ENCODE measurements at places on chromosomes 6 and 20.

DNA sequence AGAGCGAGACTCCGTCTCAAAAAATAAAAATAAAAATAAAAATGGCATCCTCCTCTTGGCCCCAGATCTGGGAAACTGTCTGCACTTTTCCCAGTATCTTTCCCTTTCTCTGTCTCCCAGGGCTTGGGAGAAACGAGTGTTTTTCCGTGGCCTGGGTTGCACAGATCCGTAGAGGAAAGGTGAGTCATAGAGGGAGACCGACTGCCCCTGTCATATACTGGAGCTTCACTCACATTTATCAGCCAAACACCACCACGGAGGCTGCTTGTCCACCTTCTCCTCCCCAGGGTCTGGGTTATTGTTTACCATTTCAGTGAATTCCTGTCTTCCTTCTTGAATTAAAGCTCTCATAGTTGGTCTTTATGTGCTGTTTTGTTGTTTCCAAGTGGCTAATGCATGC is 31.9 kb upstream of the EIF2S2 start:
- H3K27ac ChIP-seq = no peak overlapping the region
- no peaks in the 10 kb centered on the region for H3K36me3 ChIP-seq
- no peaks in the 10 kb centered on the region for H3K4me1 ChIP-seq
- H3K27me3 ChIP-seq = no peaks in the 10 kb centered on the region

DNA sequence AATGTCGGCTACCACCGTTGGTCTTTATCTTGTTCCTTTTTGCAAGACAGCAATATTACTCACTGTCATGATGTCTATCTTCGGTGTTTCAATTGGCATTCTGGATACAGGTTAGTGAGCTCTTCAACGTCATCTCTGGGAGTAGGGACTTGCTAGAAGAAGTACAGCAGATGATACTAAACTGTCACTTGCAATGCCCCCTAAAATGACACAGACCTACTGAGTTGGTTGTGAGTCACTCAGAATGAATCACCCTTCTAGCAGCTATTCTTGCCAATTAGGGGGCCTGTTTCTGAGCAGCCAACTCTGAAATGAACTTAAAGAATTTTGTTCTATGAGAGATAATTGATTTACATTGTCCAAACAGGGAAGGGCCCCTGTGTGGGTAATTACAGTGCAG is 176.5 kb downstream of the SLC16A10 start:
- H3K4me1 ChIP-seq = peaks cover 11% of the 10 kb centered on the region
- H3K27me3 ChIP-seq = no peaks in the 10 kb centered on the region
- no peak for DNase-seq
- no peak overlapping the region for H3K27ac ChIP-seq
- H3K36me3 ChIP-seq = peaks cover 33% of the 10 kb centered on the region
- H3K4me3 ChIP-seq = no peak overlapping the region

DNA sequence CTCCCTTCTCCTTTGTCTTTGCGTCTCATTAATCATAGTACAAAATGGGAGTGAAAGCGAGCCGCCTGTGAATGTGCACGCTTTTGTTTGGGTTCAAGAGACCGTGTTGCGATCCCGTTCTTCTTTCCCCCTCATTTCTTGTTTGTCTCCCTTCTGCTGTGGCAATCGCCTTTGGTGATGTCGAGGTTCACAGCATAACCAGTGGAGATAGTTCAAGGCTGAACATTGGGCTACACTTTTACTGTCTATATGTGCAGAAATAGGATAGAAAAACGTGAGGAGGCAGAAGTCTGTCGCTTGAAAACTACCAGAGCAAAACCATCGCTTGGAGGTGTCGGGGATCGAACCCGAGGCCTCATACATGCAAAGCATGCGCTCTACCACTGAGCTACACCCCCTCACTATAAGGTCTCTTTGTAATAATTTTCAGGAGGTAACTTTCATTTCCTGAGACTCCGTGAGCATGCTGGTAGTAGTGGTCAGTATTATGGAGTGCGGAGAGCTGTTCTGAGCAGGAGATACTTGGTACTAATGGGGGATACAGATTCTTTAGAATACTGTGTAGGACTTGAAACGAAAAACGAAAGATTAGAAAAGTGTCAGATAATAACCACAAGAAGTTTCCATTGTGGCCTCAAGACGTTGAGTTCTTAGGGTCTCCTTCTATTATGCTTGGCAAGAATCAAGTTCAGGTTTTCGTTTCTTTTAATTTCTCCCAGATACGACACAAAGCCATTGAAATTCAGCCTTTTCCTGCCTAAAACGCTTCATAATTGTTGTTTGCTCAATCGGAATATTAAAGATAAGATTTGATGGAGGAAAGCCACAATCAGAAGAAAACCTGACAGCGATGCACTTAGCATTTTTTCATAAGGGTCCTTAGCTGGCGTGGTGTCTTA is 106.6 kb downstream of the TRIM27 start:
- no peaks in the 10 kb centered on the region for H3K4me1 ChIP-seq
- no peaks in the 10 kb centered on the region for H3K27me3 ChIP-seq
- no peaks in the 10 kb centered on the region for H3K36me3 ChIP-seq
- H3K27ac ChIP-seq = no peak overlapping the region
- no peak overlapping the region for H3K4me3 ChIP-seq

DNA sequence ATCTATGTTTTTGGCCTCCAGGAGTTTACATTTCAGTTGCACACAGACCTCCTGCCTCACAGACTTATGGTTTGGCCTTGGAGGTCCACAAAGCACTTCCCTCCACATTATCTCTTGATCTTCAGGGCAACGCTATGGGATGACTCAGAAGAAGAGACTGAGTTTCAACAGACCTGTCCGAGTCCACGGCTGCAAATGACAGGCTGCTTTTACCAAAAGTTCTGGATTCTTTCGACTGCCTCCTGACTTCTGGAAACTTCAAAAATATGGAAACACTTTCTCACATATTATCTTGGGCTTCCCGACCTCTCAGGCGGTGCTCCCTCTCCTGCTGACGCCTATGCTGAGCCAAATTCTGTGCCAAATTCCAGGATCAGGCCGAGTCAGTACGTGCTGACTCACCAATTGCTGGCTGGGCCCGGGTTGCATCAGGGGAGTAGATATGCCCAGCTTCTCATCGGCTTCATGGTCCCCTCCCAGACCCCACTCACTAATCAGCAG is 190.2 kb downstream of the BMP7 start:
- H3K36me3 ChIP-seq = no peaks in the 10 kb centered on the region
- no peak for DNase-seq
- H3K4me1 ChIP-seq = no peaks in the 10 kb centered on the region

- no peaks in the 10 kb centered on the region for H3K27me3 ChIP-seq
- no peak overlapping the region for H3K4me3 ChIP-seq
- H3K4me1 ChIP-seq = no peaks in the 10 kb centered on the region
- H3K36me3 ChIP-seq = no peaks in the 10 kb centered on the region
- no peak for DNase-seq
Measured at GRCh38 chr6:53734473-53735299, 60.1 kb upstream of the LRRC1 start.

GRCh38 chr6:136470044-136470443 is 80.2 kb downstream of the MAP7 start:
- no peaks in the 10 kb centered on the region for H3K36me3 ChIP-seq
- H3K4me3 ChIP-seq = no peak overlapping the region
- H3K27ac ChIP-seq = no peak overlapping the region
- H3K4me1 ChIP-seq = no peaks in the 10 kb centered on the region
- no peaks in the 10 kb centered on the region for H3K27me3 ChIP-seq

GRCh38 chr20:54623991-54624569 is 148.7 kb downstream of the DOK5 start:
- H3K36me3 ChIP-seq = no peaks in the 10 kb centered on the region
- H3K4me1 ChIP-seq = no peaks in the 10 kb centered on the region
- no peak overlapping the region for H3K27ac ChIP-seq
- H3K27me3 ChIP-seq = no peaks in the 10 kb centered on the region

- H3K4me1 ChIP-seq = no peaks in the 10 kb centered on the region
- no peaks in the 10 kb centered on the region for H3K36me3 ChIP-seq
- no peak for DNase-seq
Measured at GRCh38 chr6:96876886-96877545, 20.7 kb downstream of the NDUFAF4 start.

- no peaks in the 10 kb centered on the region for H3K27me3 ChIP-seq
- no peak overlapping the region for H3K4me3 ChIP-seq
- no peaks in the 10 kb centered on the region for H3K36me3 ChIP-seq
- no peak for DNase-seq
- H3K4me1 ChIP-seq = peaks cover 15% of the 10 kb centered on the region
Measured at GRCh38 chr6:56361812-56362211, 114.4 kb upstream of the COL21A1 start.

DNA sequence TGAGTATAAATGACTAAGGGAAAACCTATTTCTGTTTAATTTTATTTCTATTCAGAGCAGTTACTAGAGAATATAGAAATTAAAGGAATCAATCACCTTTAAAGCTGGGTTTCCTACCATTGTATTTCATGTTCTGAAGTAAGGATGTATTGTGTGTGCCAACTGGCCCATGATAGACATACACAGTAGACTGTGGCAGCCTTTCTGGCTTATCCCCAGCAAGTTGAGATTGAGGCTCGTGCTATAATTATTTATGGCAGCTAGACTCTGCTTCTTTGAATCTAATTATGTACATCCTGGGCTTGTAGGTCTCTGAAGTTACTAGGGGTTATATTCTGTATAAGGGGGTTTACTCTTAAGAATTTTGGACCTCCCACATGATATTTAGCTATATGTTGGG is 44.4 kb downstream of the ZNF292 start:
- no peak overlapping the region for H3K4me3 ChIP-seq
- no peak for DNase-seq
- H3K27me3 ChIP-seq = no peaks in the 10 kb centered on the region
- no peaks in the 10 kb centered on the region for H3K36me3 ChIP-seq

- no peaks in the 10 kb centered on the region for H3K4me1 ChIP-seq
- H3K36me3 ChIP-seq = no peaks in the 10 kb centered on the region
- DNase-seq = no peak
Measured at GRCh38 chr6:51108563-51109234, 290.0 kb downstream of the TFAP2B start.

DNA sequence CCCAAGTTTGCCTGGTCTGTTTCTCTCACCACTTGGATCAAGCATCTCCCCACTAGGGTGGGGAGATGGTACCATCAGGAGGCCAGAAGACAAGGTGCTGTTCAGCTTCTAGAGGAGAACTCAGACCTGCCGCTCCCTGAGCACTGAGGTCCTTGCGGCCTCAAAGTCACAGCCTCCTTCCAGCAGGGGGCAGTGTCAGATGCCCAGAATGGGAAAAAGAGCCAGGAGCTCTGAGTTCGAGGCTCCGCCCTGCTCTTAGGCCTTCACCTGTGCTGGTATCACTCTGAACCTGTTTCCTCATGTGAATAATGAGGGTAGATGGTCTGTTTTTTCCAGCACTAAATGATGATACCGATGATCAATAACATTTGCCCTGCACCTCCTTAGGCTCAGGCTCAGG is 68.7 kb downstream of the TOX2 start:
- H3K4me1 ChIP-seq = no peaks in the 10 kb centered on the region
- H3K36me3 ChIP-seq = no peaks in the 10 kb centered on the region
- H3K4me3 ChIP-seq = no peak overlapping the region
- no peak for DNase-seq

DNA sequence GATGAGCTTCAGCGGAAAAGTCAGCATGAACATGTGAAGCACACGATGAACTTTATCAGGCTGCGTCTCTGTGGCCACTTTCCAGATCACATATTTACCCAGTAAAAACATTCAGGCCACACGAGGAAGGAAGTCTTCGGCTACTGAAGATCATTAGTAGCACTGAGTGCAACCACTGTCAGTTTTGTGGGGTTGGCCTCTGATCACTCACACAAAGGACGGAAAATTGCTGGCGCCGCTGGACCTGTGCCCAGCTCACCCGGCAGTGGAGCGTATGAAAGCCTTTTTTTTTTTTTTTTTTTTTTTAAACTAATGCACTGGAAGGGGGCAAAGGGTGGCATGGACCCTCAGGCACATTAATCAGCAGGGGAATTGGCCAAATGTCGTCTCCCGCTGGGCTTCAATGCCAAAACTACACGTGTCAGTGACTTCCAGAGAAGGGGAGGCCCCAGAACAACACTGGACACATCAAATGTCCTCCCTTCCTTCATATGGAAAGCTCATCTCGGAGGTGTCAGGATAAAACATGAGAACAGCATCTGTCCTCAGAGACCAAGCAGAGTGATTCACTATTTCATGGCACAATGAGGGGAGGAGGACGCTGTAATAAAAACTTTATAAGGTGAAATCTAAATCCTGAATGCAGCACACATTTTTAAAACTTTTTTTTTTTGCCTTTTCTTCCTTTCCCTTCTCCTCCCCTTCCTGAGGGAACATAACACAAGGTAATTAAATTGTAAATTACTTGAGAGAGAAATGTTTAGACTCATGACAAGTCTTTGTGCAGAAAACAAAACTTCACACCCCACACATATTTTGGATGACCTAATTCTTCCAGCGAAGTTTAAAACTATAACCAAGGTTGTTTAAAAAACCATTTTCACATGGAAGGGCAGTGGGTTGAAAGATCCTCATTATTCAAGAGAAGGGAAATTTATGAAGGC is 223.4 kb downstream of the FOXC1 start:
- no peaks in the 10 kb centered on the region for H3K36me3 ChIP-seq
- peak overlapping the region; percentile 0 for H3K4me3 ChIP-seq
- H3K27me3 ChIP-seq = no peaks in the 10 kb centered on the region
- H3K4me1 ChIP-seq = no peaks in the 10 kb centered on the region

DNA sequence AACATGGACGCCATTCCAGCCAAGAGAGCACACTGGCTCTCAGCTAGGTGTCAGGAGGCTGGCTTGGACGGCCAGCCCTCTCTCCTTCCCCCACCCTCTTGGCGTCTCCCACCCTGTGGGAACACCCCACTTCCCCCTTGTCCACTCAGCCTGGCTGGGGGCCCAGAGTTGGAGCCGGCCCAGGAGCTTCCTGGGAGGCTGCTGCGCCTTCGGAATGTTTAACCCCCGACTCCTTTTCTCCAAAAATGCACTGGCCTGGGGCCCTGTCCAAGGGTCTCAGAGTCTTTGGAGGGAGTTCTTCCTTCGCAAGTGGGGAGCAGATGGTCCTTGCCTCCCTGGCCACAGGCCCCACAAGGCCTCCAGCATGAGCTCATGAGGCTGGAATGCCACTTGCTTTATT is 4.1 kb downstream of the ADAM33 start:
- peak overlapping the region; percentile 90 for H3K27ac ChIP-seq
- DNase-seq = no peak
- H3K36me3 ChIP-seq = peaks cover 26% of the 10 kb centered on the region
- peaks cover 37% of the 10 kb centered on the region for H3K4me1 ChIP-seq
- no peak overlapping the region for H3K4me3 ChIP-seq

GRCh38 chr6:2634139-2634964 is 116.4 kb downstream of the MYLK4 start:
- H3K36me3 ChIP-seq = no peaks in the 10 kb centered on the region
- H3K4me3 ChIP-seq = peak overlapping the region; percentile 46
- H3K27me3 ChIP-seq = no peaks in the 10 kb centered on the region

- no peaks in the 10 kb centered on the region for H3K36me3 ChIP-seq
- no peak overlapping the region for H3K27ac ChIP-seq
- no peak overlapping the region for H3K4me3 ChIP-seq
- no peaks in the 10 kb centered on the region for H3K4me1 ChIP-seq
- DNase-seq = no peak
Measured at GRCh38 chr6:160742090-160742489, 40.0 kb downstream of the PLG start.

DNA sequence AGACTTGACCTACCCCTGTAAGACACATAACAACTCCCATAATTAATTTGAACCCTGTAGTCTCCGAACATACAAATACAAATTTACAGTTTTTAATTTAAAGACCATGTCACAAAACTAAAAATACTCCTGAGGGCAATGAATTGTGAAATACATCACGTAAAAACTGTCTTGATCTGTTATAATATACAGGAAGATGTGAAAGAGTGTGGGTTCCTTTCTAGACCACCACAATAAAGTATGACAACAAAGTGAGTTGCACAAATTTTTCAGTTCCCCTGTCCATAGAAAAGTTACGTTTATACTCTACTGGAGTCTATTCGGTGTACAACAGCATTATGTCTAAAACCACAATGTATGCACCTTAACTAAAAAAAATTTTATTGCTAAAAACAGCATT is 11.0 kb upstream of the BLOC1S5 start:
- DNase-seq = no peak
- no peak overlapping the region for H3K4me3 ChIP-seq
- no peaks in the 10 kb centered on the region for H3K27me3 ChIP-seq
- H3K27ac ChIP-seq = peak overlapping the region; percentile 66
